ENCODE measurements at places on chromosomes 6 and 20.

GRCh38 chr6:36422714-36423100 is 19.9 kb downstream of the PXT1 start:
- no peak for ATAC-seq
- no peaks in the 10 kb centered on the region for H3K27me3 ChIP-seq
- H3K4me3 ChIP-seq, result peak overlapping the region; percentile 52
- peaks cover 16% of the 10 kb centered on the region for H3K4me1 ChIP-seq

DNA sequence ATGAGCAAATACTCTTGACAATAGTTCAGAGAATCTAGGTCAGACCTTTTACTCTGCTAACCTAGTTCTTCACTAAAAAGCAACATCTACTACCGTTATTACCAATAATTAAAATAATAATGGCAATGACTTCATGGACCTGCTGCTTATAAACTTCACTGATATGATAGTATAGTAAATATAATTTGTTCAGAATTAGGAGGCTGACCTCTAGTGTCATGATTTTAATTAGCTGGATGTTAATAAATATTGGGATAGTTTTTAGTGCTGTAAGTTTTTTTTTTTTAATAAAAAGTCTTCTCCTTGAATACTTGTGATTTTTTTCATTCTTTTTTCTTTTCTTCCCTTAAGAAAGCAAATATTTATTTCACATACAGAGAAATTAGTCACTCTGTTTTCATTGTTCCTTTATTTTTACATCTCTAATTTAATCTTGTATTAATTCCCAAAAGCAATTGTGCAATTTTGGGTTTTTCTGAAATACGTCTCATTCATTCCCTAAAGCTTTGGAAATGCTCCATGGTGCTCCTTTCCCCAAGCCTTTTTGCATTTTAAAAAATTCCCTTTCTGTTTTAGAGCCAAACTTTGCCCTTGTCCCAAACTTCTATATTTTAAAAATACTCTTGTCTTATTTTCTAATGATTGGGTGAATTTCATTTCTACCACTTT is 46.6 kb upstream of the UST start:
- H3K27me3 ChIP-seq, result no peaks in the 10 kb centered on the region
- peak overlapping the region; percentile 32 for H3K4me3 ChIP-seq
- H3K36me3 ChIP-seq, result no peaks in the 10 kb centered on the region

DNA sequence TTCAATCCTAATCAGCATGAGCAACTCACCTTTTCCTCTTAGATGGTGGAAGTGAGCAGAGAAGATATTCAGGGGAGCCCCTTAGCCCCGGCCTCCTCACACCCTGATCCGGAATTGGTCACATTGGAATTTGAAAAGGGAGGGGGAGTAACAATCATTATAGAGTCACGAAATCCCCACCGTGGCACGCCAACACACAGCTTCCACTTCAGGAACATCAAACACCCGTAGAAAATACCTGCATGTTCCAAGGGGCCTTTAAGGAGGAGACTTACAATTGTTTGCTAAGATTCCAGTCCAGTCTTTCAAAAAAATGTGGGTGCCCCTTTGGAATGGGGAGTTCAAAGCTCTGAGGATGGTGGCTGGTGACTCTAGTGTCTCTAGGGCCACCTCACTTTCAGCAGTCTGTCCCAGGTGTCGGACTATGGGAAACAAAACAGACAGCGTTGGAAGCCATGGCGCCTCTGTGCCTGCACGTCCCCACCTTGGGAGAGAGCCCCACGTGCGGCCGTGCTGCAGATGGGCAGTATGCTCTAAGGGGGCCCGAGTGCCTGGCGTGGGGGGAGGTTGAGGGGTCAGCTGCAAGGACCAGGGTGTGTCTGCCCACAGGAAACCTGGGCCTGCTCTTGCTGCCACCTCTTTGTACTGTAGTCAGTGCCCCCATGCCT is 2.4 kb downstream of the CD93 start:
- H3K36me3 ChIP-seq, result no peaks in the 10 kb centered on the region
- H3K4me1 ChIP-seq, result peaks cover 2% of the 10 kb centered on the region
- ATAC-seq, result no peak
- no peaks in the 10 kb centered on the region for H3K27me3 ChIP-seq

GRCh38 chr6:123168892-123169773 is 173.1 kb downstream of the CLVS2 start:
- H3K4me3 ChIP-seq, result no peak overlapping the region
- H3K27me3 ChIP-seq, result no peaks in the 10 kb centered on the region
- H3K27ac ChIP-seq, result no peak overlapping the region
- ATAC-seq, result no peak
- no peaks in the 10 kb centered on the region for H3K4me1 ChIP-seq
- no peaks in the 10 kb centered on the region for H3K36me3 ChIP-seq

GRCh38 chr6:113433335-113433991 is 423.7 kb upstream of the MARCKS start:
- ATAC-seq, result peak; percentile 90
- no peak overlapping the region for H3K27ac ChIP-seq
- H3K36me3 ChIP-seq, result no peaks in the 10 kb centered on the region
- no peak overlapping the region for H3K4me3 ChIP-seq

- no peaks in the 10 kb centered on the region for H3K27me3 ChIP-seq
- H3K36me3 ChIP-seq, result no peaks in the 10 kb centered on the region
- H3K27ac ChIP-seq, result no peak overlapping the region
- no peak overlapping the region for H3K4me3 ChIP-seq
- ATAC-seq, result no peak
Observed at GRCh38 chr6:95286874-95287273, 290.5 kb upstream of the MANEA start.

- H3K27me3 ChIP-seq, result no peaks in the 10 kb centered on the region
- peaks cover 19% of the 10 kb centered on the region for H3K4me1 ChIP-seq
- no peak for ATAC-seq
- no peak overlapping the region for H3K4me3 ChIP-seq
- no peak overlapping the region for H3K27ac ChIP-seq
Observed at GRCh38 chr20:48293671-48294070, 508.4 kb upstream of the SULF2 start.

DNA sequence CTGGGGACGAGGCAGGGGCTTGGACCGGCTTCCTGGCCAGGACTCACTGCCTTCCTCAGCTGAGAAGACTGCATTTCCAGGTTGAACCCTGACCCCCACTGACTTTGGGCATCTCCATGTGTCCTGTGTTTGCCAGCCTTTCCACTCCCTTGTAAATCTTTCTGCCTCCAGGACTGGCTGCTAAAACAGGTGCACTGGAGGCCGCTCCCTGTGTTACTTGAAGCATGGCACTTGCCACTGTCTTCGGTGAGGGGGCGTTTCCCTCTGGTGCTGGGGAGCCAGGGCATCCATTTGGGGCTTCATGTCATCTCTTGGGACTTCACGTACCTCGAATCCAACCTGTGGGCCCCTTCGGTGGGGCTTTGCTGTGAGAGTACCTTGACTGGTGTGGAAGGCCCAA is 6.7 kb upstream of the RBM38 start:
- no peaks in the 10 kb centered on the region for H3K27me3 ChIP-seq
- H3K36me3 ChIP-seq, result no peaks in the 10 kb centered on the region
- no peak overlapping the region for H3K27ac ChIP-seq
- no peak for ATAC-seq
- H3K4me1 ChIP-seq, result peaks cover 1% of the 10 kb centered on the region
- H3K4me3 ChIP-seq, result no peak overlapping the region

DNA sequence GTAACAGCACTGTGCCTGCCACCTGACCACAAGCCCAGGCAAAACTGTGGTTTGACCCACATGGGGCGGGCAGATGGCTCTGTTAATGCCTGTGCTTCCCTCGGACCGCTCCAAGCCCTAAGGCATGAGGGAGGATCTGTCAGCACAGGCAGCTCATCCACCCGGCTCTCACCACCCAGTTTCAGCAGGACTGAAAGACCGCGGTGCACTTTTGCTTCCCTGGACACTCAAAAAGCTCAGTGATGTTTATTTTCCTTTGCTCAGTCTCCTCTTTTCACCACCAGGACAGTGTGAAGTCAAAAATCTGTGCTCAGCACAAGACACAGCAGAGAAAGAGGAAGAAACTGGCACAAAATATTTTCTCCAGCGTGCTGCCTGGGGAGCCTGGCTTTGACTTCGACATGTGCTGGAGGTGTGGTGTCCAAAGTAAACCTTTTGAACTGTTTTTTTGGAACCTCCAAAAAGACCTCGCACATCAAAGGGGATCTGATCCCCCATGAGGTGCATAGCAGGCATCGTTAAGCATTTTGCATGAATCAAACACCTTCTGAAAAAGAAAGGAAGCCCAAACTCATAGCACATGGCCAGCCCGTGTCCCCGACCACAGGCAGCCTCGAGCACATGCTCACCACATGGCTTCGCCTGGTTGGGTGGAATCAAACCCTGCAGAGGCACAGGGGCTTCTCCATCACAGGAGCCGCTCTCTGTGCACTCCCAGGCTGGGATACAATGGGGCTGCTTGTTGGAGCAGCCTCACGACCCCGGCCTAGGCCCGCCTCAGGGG is 441.7 kb upstream of the JARID2 start:
- peaks cover 4% of the 10 kb centered on the region for H3K4me1 ChIP-seq
- no peak for ATAC-seq
- peak overlapping the region; percentile 42 for H3K27ac ChIP-seq
- H3K36me3 ChIP-seq, result no peaks in the 10 kb centered on the region
- H3K27me3 ChIP-seq, result no peaks in the 10 kb centered on the region

- peak; percentile 23 for ATAC-seq
- no peaks in the 10 kb centered on the region for H3K4me1 ChIP-seq
- H3K27ac ChIP-seq, result no peak overlapping the region
- no peaks in the 10 kb centered on the region for H3K36me3 ChIP-seq
Observed at GRCh38 chr6:108732091-108732870, 115.9 kb upstream of the ARMC2 start.

DNA sequence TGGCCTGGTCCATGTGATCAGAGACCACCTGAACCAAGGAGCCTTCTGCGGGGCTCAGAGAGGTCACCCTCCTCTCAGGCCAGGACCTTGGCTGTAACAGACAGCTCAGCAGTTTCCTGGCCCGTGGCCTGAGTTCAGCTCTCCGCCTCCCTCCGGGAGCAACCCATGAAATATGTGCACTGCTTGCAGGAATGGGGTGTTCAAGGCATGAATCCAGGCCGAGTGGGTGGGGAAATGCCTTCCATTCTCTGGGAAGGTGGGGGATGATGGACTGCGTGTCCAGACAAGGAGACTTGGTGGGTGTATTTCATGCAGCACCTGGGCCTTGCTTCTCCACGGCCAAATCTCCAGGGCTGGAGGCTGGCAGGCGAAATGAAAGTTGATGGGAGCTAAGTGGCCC is 46.0 kb downstream of the SIRPA start:
- peaks cover 15% of the 10 kb centered on the region for H3K4me1 ChIP-seq
- no peak overlapping the region for H3K27ac ChIP-seq
- ATAC-seq, result no peak
- no peak overlapping the region for H3K4me3 ChIP-seq
- no peaks in the 10 kb centered on the region for H3K36me3 ChIP-seq

DNA sequence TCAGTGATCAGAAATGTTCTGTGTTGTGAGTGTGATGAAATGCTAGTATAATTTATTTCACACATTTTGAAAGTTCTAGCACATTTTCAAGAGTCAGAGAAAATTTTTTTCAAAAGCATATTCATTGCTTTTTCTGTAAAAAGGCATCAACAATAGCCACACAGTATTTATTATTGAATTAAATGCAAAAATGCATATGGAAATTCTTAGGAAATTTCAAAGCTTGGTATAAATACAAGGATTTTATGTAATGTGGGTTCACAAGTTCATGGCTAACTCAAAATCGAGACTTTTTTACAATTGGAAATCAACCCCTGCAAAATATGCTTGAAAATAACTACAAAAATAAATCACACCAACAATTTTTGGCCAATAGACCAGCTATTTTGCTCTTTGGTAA is 302.0 kb upstream of the ECI2 start:
- H3K36me3 ChIP-seq, result no peaks in the 10 kb centered on the region
- H3K4me3 ChIP-seq, result no peak overlapping the region
- no peak overlapping the region for H3K27ac ChIP-seq
- H3K4me1 ChIP-seq, result no peaks in the 10 kb centered on the region
- H3K27me3 ChIP-seq, result no peaks in the 10 kb centered on the region
- ATAC-seq, result no peak

GRCh38 chr6:50030350-50030749 is 8.6 kb upstream of the DEFB110 start:
- no peaks in the 10 kb centered on the region for H3K36me3 ChIP-seq
- H3K4me1 ChIP-seq, result no peaks in the 10 kb centered on the region
- ATAC-seq, result no peak

GRCh38 chr6:159031846-159032245 is 12.9 kb downstream of the TAGAP start:
- H3K27me3 ChIP-seq, result no peaks in the 10 kb centered on the region
- peaks cover 5% of the 10 kb centered on the region for H3K36me3 ChIP-seq
- no peak overlapping the region for H3K27ac ChIP-seq
- no peaks in the 10 kb centered on the region for H3K4me1 ChIP-seq

DNA sequence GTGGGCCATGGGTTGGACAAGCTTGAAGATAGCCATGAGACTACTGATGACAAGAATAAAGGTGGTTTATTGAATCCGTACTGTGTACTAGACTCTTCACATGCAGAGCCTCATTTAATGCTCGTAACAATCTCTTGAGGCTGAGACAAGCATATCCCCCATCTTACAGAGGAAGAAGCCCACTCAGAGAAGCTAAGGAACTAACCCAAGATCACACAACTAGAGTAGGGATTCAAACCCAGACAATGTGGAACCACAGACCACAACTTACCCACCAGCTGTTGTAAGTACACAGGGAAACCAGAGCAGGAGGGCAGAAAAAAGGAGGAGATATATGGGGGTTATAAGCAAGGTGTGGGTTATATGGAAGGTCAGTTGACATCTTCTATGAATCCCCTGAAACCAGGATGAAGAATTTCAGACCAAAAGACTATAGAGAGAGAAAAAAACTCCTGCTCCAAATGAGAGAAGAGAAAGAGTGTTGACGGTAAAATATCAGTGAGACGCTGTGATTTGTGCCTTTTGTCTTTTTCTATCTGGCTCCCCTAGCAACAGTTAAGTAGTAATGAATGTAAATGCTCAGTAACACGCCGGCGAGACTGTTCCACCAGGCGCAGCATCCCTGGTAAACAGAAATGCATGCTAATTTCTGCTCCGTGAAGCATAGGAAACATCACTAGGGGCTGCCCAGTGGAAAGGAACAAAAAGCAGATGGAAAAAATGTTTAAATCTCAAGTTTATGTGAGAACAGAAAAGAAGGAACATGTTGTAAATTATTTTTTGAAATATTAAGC is 80.1 kb upstream of the SLC22A16 start:
- ATAC-seq, result no peak
- H3K4me1 ChIP-seq, result no peaks in the 10 kb centered on the region
- no peak overlapping the region for H3K27ac ChIP-seq
- H3K27me3 ChIP-seq, result no peaks in the 10 kb centered on the region

DNA sequence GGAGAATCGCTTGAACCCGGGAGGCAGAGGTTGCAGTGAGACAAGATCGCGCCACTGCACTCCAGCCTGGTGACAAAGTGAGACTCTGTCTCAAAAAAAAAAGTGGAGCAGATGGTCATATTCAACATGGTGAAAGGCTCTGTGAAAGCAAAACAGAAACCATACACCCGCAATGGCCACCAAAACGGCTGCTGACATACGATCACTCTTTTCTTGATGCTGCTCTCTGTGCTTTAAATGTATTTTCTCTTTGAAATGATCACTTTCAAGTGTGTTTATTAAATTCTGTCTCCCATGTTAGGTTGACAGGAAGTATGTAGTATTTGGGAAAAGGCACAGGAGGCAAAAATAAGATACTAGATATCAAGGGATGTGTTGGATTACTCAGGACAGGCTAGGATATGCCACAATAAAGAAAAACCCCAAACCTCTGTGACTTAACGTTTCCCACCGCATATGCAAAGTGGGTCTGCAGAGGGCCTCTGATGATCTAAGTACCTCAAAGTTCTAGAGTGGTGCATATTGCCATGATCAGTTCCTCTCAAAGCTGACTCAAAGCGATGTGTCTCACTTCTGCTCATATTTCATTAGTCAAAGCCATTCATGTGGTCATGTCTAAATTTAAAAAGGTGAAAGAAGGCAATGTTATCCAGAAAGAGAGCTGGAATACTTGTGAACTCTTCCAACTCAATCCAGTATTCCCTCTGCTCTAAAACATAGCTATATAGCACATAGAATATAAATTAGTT is 155.1 kb upstream of the SOX4 start:
- no peak overlapping the region for H3K27ac ChIP-seq
- ATAC-seq, result no peak
